ENCODE measurements at places on chromosomes 11 and 22. TPM values are rescaled to one million over a fixed set of nuclear protein-coding genes. Genes with fewer than 3 reads are reported as not detected.

GRCh38 chr11:93199616-93200015 is 1.8 kb upstream of the SLC36A4 start:
- ATAC-seq: no peak

- peak; percentile 86 for ATAC-seq
These were observed 19.5 kb downstream of the TXN2 start for GRCh38 chr22:36461665-36462649.

GRCh38 chr22:46564084-46564714 is 26.8 kb upstream of the CELSR1 start:
- peak; percentile 75 for ATAC-seq

GRCh38 chr11:105137286-105137685 is 2.3 kb downstream of the CARD18 start:
- ATAC-seq: no peak

DNA sequence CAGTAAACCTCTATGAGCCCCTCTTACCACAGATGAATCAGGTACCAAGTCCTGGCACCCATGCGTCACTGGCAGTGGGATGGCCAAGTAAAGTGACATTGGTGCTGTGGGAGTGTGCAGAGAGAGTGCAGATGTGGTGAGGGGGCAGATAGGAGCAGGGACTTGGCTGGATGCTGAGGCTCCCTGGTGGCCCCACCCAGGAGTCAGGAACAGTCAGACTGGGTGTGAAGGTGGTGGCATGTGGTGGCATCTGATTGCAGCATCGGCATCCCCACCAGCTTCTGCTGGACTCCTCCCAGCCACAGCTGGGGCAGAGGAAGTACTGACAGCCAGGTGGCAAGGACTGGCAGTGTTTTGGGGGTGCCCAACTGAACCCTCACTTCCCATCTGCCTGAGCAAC is 11.4 kb downstream of the DGAT2 start:
- no peak for ATAC-seq

APOL3 gene
- total RNA-seq: 33.8 TPM

POTEH gene
- not detected for total RNA-seq

ATM gene
- total RNA-seq: 119 TPM
